ENCODE measurements at places on chromosomes 5 and 9.

DNA sequence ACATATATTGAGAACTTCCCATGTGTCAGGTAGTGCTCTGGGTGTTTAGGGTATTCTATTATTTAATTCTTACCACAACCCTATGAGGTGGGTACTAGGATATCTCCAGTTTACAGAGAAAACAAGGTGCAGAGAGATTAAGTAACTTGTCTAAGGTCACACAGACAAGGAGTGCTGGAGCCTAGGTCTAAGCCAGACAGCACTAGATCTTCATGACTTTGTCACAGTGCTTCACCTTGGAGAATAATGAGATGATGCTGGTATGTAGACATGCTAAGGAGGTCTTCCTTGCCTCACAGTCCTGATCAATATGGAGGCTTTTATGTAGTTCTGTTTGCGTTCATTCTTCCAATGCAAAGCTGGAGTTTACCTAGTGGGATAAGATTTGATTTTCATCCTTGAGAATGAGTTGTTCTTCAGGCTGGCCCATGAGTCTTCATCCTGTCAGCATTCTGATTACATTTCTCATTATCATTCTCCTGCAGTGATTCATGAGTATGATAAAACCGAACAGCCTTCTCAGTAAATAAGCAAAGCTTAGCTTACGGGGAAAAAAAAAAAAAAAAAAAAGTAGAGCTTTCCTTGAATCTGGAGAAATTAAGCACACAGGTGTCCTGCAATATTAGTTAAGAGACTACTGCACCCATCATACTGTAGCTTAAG lies 176.3 kb downstream of the C9orf152 start:
- no peak for ATAC-seq

DNA sequence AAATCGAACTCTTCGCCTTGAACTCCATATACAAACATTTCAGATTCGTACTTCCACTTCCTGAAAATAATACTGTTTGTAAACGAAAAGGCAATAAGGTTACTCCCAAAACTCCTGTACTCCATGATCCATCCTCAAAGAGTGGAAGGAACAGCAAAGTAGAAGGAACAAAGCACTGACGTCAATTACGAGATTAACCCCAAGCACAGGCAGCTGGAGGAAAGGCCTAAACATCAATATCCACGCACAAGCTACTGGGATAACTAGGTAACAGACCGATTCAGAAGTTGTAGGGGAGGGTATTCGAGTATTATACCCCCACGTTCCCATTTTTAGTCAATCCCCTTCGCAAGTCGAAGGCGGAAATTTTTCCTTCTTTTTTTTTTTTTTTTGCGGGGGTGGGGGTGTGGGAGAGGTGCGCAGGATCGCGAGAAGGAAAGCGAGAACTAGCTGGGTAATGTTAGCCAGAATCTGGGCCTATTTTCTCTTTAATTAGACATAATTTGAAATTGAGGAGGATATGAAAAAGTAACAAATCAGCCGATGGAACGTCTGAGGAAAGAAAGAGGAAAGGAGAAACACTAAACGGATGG lies 909 bp downstream of the AFF4 start:
- ATAC-seq = no peak

DNA sequence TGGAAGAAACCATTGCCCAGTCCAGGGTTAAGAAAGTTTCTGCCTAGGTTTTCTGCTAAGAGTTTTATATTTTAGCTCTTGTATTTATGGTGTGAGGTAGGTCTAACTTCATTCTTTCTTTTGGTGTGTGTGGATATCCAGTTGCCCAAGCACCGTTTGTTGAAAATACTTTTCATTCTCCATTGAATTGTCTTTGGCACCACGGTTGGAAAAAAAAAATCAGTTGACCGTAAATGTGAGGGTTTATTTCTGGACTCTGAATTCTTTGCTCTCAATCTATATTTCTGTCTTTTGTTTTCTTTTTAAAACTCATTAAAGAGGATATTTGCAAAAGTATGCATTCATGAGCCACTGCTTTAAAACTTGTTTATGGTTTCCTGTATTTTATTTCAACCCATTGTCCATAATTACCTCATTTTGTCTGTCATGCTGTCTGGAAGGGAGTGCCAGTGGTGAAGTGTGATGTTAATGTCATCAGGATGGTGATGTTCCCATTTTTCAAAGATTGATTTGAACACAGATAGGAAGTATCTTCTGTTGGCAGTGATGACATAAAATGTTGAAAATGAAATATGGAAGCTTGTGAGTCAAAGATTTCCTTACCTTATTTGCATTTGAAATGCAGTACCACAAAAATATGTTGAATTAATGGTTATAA lies 33.9 kb downstream of the HABP4 start:
- no peak for ATAC-seq

- ATAC-seq = no peak
Observed at GRCh38 chr5:93569300-93570160, 11.5 kb downstream of the NR2F1-AS1 start.

DNA sequence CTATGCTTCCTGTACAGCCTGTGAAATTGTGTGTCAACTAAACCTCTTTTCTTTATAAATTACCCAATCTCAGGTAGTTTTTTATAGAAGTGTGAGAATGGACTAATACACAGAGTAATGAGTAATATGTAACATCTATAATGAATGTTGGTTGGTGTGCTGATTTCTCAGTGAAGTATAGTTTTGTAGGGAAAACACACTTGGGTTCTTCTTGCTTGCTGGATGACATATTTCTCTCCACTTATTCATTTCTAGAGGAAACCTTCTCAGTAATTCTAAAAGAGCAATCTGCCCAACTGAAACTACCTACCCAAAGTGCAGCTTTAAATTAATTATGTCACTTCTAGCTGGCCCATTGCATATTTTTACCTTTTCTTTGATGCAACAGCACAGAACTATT lies 81.1 kb upstream of the RORB start:
- ATAC-seq = no peak

DNA sequence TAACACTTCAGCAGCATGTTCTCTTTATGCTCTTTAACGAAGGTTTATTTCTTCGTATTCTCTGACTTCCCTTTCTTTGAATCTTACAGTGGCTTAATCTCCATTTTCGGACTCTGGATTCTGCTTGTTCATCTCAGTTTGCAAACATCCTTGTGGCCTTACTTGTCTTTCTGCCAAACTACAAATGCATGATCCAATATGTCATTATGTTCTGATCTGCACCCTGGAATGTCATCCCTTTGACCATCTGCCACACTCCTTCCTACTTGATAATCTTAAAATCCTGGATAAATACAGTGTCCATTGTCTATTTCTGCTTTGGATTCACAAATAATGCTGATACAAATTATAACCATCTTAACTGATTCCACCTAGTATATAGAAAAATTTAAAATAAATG lies 499.2 kb downstream of the CDH18 start:
- ATAC-seq = no peak

DNA sequence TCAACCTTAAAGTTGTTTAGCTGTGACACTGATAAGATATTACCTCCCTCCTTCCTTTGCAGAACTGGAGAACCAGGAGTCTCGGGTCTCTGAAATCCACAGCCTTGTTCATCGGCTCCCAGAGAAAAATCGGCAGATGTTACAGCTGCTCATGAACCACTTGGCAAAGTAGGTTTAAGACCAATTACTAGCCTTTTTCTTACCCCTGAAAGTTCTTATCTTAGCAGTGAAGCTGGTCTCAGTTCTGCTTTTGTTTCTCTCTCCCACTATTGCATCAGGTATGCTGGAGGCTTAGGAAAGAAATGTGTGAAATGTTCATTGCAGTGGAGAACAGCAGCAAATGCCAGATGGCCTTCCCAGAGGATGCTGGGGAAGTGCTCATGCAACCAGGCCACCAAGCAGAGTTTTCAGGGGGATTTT lies 287.4 kb downstream of the ARHGAP26 start:
- ATAC-seq = peak; percentile 80

GRCh38 chr5:132787076-132787475 lies 10.0 kb upstream of the SEPTIN8 start:
- no peak for ATAC-seq

- no peak for ATAC-seq
Observed at GRCh38 chr9:18849890-18850677, 182.9 kb downstream of the SAXO1 start.

DNA sequence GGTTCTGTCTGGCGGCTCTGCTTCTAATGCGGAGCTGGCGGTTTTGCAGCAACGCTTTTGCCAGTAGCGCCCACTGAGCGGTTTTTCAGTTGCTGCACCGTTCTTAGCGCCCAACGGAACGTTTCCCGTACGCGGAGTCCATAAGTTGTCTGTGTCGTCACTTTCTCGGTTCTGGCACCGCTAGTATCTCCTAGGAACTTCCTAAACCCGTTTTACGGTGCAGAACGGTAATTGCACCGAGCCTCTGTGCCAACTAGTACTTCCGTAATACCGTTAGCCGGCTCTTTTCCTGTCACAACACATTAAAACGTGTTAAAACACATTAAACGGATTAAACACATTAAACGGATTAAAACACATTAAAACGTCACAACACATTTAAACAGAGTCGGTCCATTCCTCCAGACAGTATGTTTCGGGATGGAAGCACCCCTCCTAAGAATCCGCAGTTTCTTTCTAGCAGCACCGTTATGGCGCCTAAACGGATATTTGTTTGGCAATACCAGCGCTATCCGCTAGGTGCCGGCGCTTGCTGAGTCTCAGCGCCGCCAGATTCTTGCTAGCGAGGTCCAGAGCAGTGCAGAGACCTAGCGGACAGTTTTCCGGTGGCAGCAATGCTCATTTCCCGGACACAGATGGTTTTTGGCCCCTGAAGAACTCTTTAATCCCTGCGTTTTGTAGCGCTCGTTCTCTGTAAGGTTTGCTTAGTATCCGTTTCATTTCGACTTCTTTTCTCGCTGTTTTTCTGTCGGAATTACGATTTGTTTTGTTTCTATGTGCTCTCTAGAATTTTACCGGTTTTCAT lies 45.4 kb downstream of the ANXA2R start:
- ATAC-seq = peak; percentile 80

DNA sequence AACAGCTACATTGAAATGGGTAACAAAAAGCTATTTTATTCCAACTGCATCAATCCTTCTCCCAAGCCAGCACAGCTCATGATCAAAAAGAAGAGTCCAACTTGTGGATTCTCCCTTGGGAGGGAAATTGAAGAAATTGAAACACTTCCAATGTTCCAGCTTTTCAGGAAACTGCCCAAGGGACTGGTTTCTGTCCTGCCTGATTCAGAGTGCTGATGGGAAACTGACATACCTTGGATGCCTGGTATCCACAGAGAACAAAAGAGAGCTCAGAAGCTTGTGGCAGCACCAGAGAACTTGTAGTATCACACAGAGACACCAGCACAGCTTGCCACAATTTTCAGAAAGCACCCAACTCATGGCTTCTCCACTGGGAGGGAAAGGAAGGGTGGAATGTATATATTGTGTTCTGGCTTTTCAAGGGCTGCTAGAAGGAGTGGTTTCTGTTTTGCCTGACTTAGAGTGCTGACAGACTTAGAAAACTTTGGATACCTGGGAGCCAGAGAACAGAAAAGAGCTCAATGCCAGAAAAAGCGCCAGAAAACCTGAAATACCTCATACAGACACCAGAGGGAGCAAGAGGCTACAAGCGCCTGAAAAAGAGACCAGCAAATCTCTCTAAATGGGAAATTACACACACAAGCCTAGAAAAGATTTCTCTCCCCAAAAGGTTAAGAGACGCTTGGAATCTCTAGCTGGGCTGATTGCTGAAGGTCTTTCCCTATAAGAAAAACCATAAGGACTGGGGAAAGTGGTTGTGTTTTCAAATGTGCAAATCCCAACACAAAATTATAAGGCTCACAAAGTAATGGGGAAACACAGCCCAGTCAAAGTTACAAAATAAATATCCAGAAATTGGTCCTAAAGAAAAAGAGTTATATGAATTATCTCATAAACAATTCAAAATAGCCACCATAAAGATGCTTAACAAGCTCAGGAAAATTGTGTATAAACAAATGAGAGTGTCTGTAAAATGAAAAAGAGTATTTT lies 178.8 kb downstream of the SPOCK1 start:
- ATAC-seq = no peak

DNA sequence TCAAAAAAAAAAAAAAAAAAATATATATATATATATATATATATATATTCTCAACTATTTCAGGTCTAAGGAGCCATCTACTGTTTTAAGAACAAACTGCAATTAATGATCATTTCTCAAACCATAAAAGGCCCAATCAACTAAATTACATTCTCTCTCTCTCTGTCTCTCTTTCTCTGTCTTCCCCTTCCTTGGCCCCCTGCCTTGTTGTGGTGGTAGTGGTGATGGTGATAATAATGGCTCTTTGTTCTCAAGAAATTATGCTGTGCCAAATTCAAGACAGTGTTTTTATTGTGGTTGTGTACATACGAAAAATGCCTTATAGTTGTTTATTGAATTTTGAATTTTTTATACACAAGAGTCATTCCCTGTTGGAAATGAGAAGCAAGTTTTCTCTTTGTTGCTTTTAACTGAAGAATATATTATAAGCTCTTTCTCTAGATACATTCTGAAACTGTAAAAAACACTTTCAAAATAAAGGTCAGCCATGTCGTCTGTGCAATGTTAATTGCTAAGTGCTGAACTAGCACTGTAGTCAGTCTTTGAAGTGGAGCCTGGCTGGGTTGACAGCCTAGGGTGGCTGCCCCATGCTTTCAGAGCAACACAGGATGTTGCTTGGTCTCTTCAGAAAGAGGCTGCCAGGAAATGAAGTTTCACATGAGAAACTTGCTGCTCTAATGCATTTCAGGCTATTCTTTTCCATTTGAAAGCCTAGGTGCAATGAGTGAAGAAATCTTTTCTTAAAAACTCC lies 96.0 kb downstream of the HINT1 start:
- ATAC-seq = no peak

DNA sequence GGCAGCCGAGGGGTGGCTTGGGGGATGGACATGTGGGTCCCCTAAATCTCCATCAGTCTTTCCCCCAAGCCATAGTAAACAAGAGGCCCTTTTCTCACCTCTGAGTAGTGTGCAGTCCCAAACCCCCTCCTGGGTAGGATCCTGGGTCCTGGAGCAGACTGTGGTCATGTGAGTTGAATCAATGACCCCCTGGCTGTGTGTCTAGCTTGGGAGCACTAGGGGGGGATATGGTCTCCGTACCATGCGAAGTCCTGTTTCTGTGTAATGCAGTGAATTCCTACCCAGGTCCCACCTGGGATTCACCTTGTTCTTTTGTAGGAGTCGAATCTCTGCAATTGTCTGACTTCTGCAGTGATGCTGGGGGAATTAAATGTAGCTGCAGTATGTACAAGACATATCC lies 66.2 kb downstream of the FGF18 start:
- ATAC-seq = no peak

- peak; percentile 90 for ATAC-seq
Observed at GRCh38 chr9:122374885-122375420, 4.1 kb downstream of the PTGS1 start.

DNA sequence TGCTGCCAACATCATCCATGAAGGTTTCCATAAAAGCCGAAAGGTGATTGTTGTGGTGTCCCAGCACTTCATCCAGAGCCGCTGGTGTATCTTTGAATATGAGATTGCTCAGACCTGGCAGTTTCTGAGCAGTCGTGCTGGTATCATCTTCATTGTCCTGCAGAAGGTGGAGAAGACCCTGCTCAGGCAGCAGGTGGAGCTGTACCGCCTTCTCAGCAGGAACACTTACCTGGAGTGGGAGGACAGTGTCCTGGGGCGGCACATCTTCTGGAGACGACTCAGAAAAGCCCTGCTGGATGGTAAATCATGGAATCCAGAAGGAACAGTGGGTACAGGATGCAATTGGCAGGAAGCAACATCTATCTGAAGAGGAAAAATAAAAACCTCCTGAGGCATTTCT lies 10.1 kb downstream of the TLR4 start:
- ATAC-seq = no peak

GRCh38 chr5:133506181-133506580 lies 106.2 kb downstream of the FSTL4 start:
- no peak for ATAC-seq

- peak; percentile 20 for ATAC-seq
Observed at GRCh38 chr5:172798422-172799215, 27.6 kb upstream of the DUSP1 start.

- no peak for ATAC-seq
Observed at GRCh38 chr5:93430673-93431199, 150.3 kb downstream of the NR2F1-AS1 start.
